ENCODE measurements at places on chromosomes 16 and 17.
A peak's percentile ranks its signal among the peaks of the same experiment; 100 is the strongest.

DNA sequence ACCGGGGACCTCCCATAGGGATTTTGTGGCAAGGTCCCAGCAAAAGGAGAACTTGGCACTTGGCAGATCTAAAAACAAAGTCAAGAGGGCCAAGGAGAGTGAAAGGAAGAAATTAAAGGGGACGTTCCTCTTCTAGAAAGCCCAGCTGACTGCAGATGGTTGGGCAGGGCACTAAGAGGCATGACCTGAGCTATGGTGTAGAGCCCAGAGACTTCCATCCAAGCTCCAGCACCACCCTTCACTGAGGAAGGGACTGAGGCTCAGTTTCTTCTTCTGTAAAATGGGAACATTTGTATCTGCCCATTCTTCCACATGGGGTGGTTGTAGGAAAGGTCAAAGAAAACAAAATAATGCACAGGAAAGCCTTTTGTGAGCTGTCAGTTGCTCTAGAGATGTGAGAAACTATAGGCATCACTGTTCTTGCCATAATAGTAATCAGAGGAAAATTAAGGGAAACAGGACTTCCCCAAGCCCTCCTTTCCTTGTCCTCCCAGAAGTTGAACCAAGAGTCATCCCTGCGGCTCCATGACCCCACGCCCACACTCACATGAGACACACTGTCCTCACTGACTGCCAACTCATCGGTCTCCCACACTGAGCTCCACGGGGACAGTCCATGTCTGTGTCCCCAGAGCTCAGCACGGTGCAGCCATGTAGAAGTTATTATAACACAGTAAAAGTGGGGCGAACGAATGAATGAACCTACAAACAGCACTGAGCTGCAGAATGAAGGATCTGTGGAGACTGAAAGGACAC, 10.4 kb downstream of the CD300LF start:
- no peak for DNase-seq

GRCh38 chr17:28953444-28954118, 2.3 kb upstream of the PHF12 start:
- peak; percentile 49 for DNase-seq

DNA sequence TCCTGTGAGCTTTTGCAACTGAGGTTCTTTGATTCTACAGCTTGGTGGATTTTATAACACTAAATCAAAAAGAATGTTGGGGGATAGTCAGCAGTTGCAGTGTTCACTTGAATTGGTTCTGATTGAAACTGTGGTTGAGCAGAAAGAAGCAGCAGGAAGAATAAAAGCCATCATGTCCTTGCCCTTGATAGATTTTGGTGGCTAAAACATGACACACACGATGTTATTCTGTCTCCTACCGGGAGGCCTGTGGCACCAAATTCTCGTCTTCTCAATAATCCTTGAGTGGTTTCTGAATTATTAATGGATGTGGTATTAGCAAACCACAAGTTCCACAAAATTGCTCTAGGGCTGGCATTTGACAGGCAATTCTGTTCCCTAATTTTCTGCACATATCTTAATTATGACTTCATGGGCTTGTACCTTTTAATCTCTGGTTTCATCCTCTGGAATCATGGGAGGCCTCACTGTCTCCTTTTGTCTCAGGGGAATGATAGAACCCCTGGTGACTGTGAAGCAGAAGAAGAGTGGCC, 338.2 kb downstream of the SNX29 start:
- no peak for DNase-seq

- DNase-seq = no peak
Observed at GRCh38 chr17:48491527-48492273, 39.1 kb downstream of the HOXB1 start.

GRCh38 chr17:7893187-7893880, 4.7 kb downstream of the CHD3 start:
- DNase-seq = no peak

- peak; percentile 37 for DNase-seq
Observed at GRCh38 chr17:954431-955164, 25.0 kb downstream of the NXN start.

GRCh38 chr17:75995385-75995925, 5.2 kb upstream of the CDK3 start:
- DNase-seq = no peak

DNA sequence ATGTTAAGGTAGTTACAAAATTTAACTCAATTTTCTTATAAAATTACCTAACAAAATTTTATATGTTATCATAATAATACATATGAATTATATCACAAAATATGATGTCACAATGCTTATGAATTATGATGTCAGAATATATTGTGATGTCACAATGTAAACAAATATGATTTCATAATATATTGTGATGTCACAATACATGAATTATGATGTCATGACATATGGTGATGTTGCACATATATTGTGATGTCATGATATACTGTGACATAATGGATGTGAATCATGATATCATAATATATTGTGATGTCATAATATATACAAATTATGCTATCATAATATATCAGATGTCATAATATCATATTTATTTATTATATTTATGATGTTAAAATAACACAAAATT, 1879.9 kb downstream of the TP53TG3F start:
- DNase-seq = no peak

DNA sequence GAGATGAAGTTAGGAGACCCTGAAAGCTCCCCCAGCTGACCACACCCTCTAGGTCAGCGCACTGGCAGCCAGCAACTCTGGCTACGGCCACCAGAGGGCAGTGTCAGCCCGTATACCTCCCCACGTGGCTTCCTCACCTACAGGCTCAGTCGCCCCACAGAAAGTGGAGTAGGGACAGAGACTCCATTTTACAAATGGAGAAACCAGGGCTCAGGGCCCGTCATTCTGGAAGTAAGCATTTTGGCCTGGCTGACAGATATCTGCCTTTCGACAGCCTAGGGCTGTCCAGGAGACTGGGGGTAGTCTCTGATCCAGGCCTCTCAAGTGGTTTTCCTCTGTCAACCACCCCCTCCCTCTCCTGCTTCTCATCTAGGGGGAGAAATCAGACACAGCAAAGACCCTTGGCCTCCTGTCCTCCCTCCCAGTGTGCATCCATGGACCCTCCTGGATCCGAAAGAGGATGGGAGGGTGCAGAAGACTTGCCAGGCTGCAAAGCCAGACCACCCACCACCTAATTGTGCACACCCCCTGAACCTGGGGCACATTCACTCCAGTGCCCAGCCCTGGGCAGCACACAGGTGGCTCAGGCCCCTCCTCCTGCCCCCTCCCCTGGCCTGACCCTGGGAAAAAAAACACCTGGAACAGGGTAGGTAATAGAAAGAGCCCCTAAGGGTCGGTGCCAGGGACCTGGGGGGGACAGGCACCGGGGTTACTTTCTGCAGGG, 3.8 kb upstream of the HAP1 start:
- peak; percentile 77 for DNase-seq

DNA sequence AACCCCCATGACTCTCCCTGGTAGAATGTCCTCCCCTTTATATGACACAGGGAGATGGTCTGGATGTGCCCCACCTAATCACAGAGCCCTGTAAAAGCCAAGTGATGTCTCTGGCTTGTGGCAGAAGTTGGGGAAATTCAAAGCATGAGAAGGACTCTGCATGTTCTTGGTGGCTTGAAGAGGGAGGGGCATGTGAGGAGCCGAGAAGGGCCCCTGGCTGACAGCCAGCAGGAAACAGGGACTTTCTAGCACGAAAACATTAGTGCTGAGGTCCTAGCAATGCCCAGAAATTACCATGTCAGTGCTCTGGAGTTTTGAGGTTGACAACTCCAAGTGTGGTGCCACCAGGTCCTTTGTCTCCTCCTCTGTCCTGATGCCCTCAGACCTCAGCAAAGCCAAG, 75.9 kb downstream of the USP22 start:
- no peak for DNase-seq

DNA sequence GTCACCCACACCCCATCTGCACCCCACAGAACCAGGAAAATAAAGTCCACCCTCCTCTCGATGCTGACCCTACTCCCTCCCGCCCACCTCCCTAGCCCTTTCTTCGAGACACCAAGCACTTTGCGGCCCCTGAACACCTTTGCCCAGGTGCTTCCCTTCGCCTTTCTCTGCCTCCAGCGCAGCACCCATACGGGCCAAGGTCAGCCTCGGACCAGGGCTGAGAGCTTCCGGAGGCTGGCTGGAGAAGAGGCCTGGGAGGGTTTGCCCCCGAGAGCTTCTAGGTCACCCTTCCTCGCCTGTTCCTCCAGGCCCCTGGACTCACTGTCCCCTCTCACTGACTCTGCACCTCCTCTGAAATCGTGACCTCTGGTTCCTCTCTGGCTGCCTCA, 2.7 kb upstream of the NHERF2 start:
- no peak for DNase-seq

DNA sequence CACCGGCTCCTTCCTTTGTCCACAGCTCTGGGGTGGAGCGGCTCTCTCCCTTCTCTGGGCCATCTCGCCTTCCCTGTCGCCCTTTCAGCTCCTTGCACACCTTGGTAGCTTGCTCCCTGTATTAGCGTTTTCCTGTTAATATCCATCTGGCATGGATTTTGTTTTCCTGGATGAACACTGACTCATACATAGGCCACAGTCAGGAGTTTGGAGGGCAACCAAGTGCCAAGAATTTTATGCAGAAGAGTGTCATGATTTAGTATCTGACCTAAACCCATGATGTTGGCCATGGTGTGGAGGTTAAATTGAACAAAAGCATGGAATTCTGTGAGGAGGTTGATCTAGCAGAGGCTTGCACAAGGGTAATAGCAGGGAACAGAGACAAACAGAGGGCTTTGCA, 180.9 kb downstream of the AIPL1 start:
- DNase-seq = peak; percentile 3

GRCh38 chr17:17661134-17661533, 20.1 kb upstream of the RAI1 start:
- no peak for DNase-seq

- no peak for DNase-seq
Observed at GRCh38 chr16:68289202-68289601, 21.5 kb downstream of the SLC7A6OS start.

All from fibroblast of the aortic adventitia (primary cell).